Stimulated activated CD4-positive, alpha-beta T cell treated with anti-CD3 and anti-CD28 coated beads, TNF-alpha, amount 100 ng/mL, for 24 hours (primary cell): ENCODE measurements at places on chromosomes 12 and 14.

DNA sequence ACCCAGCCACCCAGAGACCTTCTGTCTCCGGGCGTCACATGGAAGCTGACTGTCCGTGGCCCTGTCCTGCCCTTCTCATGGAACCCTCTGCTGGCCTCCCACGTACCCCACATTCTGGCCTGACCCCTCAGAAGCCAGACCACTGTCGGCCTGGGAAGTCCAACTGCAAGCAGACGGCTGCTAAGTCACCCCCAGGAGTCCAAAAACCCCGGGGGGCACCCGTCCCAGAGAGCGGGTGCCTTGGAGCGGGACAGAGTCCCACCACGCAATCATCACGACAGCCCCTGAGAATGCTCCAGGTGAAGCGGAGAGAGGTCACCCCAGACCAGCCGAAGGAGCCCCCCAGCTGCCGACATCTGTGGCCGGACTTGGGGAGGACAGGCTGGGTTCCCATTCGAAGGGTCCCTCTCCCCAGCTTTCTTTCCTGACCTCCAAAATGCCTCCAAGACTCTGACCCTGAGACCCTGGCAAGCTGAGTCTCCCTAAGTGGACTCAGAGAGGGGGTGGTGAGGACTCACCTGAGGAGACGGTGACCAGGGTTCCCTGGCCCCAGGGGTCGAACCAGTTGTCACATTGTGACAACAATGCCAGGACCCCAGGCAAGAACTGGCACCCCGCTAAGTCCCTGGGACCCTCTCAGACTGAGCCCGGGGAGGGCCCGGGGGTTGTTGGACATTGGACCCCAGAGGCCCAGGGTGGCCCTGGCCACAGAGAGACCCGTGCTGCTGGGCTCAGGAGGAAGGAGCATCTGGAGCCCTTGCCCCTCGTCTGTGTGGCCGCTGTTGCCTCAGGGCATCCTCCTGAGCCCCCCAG, 337.1 kb downstream of the TMEM121 start:
- no peak for DNase-seq

- no peak for DNase-seq
Observed at GRCh38 chr12:11771356-11771755, 121.9 kb downstream of the ETV6 start.

- peak; percentile 10 for DNase-seq
Observed at GRCh38 chr14:67413806-67414769, 2.1 kb upstream of the PLEK2 start.

- no peak for DNase-seq
Observed at GRCh38 chr12:56631790-56632700, 1.9 kb upstream of the BAZ2A start.

- DNase-seq = no peak
Observed at GRCh38 chr14:104320611-104321086, 182.3 kb downstream of the KIF26A start.

DNA sequence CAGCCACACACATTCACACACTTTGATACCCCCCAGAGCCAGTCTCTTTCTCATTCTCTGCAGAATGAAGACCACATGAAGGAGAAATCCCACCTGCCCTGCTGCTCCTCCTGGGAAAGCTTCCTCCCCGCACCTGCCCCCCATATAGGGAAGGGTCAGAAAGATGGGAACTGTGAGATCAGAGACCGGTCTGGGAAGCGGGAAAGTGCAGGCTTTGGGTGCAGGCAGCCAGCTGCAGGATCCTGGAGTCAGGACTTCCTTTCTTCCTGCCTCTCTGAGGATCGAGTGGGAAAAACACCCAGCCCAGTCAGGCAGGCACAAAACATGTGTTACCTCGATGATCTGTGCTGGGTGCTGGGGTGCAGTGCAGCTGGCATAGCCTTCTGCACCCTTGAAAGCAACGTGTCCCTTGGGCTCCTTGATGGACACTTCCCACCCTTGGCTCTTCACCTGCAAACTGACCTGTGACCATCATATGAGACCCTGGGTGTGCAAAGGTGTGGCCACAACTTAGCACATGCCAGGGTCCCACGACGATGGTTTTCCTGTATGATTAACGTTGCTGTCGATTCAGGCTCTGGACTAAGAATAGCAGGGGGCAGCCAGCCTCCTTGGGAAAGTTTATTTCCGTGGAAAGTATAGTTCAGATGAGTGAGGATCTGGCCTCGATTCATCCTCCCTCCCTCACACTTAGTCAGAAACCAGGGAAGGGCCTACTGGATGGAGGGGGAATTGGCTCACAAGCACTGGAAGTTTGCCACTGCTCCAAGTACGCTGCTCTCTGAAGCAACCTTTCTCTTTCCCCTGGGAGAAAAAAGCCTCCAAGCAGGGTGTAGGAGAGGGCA, 105.4 kb upstream of the MED13L start:
- no peak for DNase-seq

DNA sequence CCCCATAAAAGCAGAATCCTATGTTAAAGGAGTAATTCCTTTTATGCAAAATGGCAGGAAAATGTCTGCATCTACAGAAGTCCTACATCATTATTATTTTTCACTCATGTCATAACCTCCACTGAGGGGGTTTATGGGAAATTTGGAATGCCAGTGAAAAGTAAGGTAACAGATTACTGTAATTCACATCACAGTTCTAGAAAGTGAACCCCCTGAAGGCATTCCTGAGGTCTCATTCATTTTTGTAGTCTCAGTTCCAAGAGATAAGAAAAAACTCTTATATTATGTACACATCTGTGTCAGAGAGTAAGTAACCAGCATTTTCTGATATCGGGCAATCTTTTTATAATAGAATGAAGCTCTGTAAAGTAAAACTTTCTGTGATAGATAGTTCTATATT, 28.8 kb upstream of the BCAT1 start:
- no peak for DNase-seq

- DNase-seq = no peak
Observed at GRCh38 chr12:98635657-98636323, 8.8 kb downstream of the IKBIP start.

DNA sequence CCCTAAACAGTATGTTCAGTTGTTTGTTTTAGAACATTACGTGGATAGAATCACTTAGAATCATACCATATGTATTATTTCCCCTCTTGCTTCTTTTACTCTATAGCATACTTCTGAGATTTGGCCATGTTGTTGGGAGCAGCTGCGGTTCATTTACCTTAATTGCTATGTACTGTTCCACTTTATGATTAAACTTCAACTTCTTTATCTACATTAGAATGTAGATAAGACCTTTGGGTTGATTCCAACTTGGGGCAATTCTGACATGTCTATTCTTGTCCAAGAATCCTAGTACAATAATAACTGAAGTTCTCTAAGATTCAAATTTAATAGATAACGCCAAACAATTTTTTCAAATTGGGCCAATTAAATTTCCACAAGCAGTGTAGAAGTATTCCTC, 80.7 kb downstream of the GRIN2B start:
- DNase-seq = no peak

- no peak for DNase-seq
Observed at GRCh38 chr12:40953076-40953475, 235.0 kb upstream of the PDZRN4 start.

DNA sequence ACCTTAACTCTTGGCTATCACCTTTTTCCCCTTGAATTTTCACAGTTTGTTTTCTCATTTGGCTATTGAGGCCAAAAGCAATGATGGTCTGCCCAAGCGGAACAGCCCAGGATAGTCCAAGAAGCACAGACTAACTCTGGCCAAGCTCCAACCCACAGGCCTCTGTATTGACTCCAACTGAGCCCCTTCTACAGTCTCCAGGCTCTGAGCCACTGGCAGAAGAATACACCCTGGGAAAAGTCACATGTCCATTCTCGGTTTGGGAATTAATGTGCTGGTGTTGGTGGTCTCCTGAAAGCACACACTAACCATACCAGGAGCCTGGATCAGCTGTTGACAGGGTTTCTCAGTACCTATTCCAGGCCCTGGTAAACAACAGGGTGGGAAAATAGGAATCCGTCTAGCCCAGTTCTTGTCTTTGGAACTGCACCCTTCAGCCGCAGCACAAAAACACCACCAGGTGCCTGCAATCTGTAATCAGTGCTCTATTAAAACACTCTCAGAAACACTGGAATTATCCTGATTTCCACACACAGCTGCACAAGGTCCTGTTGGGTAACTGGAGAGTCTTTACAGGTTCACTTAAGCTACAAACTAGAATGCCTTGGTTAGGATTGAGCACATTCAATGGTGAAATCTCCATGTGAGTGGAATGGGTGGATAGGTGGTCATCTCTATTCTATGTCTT, 63.6 kb downstream of the STXBP6 start:
- DNase-seq = no peak
